NCI-H2227 treated with DMSO at 0.1 percent for 48 hours (cell line): ENCODE measurements at places on chromosomes 7 and 10.

GRCh38 chr10:132383751-132384196 lies 13.2 kb upstream of the PWWP2B start:
- no peak for DNase-seq

DNA sequence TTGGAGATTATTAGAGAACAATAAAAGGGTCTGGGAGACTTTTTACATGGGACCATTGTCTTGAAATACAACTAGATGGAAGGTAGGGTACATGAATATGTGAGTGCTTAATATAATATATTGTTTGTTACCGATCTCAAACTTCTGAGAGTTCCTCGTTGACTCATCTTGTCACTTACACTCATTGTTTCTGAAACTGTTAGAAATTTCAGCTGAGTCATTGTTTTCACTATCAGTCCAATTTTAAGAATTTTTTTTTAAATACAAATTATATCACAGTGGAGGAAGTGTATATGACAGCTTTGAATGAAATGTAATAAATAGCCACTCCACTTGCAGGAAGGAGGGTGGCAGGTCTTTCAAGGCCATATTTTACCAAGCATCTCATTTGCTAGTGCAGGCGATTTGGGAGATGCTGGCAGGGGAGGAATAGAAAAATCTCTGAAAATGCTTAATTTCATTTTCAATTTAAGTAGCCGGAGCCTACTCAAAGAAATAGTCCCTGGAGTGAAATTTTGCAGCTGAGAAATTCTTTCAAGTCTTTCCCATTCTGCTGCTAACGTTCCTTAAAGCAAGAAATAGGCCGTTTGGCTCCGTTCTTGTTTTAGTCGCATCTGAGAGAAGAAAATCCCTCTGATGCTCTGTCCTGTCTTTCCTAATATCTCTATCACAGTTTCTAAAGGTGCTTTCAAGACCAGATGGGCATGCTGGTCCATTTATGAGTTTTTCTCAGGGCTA lies 1404.2 kb upstream of the CELF2 start:
- no peak for DNase-seq

DNA sequence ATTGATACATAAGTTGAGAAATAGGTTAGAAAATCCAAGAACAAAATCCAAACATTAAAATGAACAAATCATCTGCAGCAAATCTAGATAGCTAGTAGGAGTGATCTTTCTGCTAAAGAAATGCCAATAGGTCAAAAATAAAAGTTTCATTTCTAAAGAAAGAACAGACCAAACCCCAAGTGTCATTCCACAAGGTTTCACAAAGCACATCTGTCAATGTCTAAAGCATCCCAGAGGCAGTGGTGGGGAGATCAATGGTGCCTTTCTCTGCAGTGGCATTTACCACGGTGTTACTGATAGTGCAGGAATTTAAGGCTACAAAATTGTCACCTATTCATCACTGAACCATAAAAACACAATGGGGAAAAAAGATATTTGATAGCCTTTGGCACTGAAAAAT lies 147.9 kb downstream of the PARD3 start:
- no peak for DNase-seq

DNA sequence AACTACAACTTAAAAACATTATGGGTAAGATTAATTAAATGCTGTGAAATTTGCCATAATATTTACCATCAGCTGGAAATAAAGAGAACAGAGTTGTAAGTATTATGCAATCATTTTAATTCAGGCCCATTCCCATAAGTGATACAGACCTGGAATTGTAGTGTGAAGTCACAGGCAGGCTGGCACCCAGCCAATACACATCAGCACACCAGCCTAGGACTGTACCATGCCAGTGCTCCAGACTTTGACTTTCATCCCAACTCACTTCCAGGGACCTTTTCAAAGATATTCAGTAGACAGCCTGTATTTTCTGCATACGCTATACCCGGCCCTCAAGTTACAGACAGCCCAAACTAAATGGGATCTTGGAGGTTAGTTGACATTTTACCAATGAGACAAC lies 143.3 kb downstream of the TES start:
- no peak for DNase-seq

GRCh38 chr7:3461923-3462322 lies 160.9 kb downstream of the SDK1 start:
- DNase-seq, result no peak

GRCh38 chr10:127331696-127332095 lies 135.3 kb upstream of the INSYN2A start:
- DNase-seq, result no peak

GRCh38 chr7:70132852-70133690 lies 534.8 kb downstream of the AUTS2 start:
- DNase-seq, result peak; percentile 29

GRCh38 chr10:103196516-103196915 lies 3.4 kb upstream of the NT5C2 start:
- DNase-seq, result no peak

- peak; percentile 45 for DNase-seq
Observed at GRCh38 chr7:118182593-118183427, 1.2 kb upstream of the LSM8 start.

- DNase-seq, result no peak
Observed at GRCh38 chr10:31833753-31834152, 94.9 kb downstream of the ARHGAP12 start.

DNA sequence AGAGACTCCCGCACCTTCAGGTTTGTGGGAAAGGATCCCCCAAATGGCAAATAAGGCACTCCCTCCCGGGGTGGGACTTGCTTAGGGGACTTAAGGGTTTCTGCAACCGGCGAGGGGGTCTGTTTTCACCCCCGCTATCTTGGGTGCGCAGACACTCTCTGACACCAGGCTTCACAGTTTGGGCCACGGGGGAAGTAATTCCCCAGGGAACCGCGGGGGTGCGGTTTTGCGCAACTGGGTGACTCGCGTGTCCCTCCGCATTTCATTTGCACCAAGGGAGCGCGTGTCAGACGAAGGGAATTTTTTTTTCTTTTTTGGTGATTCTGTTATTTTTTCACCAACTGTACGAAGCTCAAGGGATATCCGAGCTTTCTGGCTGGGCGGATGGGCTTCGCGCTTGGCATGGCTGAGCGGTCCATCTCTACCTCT lies 1.7 kb downstream of the GRM8 start:
- no peak for DNase-seq

- DNase-seq, result no peak
Observed at GRCh38 chr10:102648889-102649796, 4.9 kb downstream of the TRIM8 start.
